ENCODE measurements at places on chromosomes 7 and 10. TPM values are rescaled to one million over a fixed set of nuclear protein-coding genes. Genes with fewer than 3 reads are reported as not detected.

Gene PRKCQ
- total RNA-seq: 4.8 TPM

Gene ITIH2
- total RNA-seq: not detected

Gene ADIRF
- 63.6 TPM for total RNA-seq

Gene LBX1
- total RNA-seq: not detected

Gene UPK3BL2
- 2.4 TPM for total RNA-seq

Gene EEF1AKMT2
- total RNA-seq: 15.4 TPM

Gene FAM24B
- 4.1 TPM for total RNA-seq

Gene SPDYE2
- total RNA-seq: not detected

Gene C1GALT1
- total RNA-seq: 72.8 TPM

Data from nasal cavity respiratory epithelium epithelial cell of viscerocranial mucosa (primary cell).